ENCODE measurements at places on chromosomes 4 and X.

DNA sequence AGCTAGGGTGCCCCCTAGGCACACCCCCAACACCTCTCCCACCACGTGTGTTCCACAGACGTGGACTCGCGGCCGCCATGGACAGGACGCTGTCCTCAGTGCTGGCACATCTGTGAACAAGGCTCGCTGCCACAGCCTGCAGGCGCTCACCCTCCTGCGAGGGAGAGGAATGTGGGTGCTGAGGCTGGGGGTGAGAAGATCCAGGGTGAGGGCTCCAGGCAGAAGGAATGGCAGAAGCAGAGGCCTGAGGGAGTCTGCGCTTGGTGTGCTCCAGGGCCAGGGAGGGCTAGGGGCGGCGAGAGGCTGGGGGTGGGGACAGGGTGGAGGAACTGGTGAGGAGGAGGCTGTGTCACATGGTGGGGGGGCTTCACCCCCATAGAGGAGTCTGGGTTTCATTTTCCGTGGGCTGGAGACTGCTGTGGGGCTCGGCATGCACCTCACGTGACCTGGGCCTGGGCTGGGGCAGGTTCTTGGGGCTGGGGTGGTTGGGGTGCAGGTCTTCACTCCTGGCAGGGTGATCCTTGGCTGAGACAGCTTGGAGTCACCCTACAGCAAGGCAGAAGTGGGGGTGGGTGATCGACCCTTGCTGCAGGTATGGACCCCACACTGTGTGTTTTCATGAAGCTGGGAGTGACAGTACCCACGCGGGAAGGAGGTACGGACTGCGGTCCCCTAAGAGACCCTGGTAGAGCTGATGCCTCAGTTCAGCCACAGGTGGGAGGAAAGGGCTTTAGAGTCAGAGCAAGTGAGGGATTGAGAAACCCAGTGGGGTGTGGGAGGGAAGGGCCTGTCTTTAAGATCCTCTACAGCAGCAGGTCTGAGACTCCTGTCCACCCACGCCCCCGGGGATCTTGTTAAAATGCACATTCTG lies 103.7 kb downstream of the PSAPL1 start:
- no peak for DNase-seq

DNA sequence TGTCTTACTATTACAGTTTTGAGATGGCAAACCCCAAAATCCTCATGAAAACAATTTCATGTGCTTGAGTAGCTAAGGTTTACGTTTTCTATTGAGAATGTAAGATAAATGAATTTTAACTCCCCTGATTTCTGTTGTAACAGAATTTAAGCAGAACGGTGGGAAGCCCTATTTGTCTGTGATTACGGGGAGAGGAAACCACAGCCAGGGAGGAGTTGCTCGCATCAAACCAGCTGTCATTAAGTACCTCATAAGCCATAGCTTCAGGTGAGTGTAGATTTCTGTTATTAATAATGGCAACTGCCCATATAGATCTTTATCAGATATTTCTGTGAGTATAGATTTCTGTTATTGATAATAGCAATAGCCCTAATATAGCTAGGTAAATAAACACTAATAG lies 44.2 kb upstream of the RHOH start:
- no peak for DNase-seq

GRCh38 chrX:101764538-101764937 lies 104.9 kb upstream of the ARMCX2 start:
- no peak for DNase-seq

DNA sequence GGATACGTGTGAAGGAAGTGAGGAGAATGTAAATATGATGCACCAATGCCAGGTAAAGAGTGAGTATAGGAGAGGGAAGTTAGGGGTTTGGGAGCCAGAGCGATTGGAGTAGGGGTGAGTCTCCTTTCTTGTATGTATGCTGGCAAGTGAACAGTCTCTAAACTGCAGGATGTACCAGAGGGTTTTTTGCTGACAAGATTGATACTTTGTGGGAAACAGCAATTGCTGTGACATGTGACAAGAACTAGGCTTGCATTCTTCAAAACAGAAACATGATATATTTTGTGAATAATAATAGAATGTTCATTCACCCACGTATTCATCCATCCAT lies 706 bp downstream of the CHIC1 start:
- no peak for DNase-seq

Measured in stimulated activated naive CD8-positive, alpha-beta T cell treated with anti-CD3 and anti-CD28 coated beads, Interleukin-15, Interleukin-2, amounts not matched to agents 100 U/mL and 50 U/mL, for 24 hours (primary cell).